ENCODE measurements at places on chromosomes 2 and 18.

DNA sequence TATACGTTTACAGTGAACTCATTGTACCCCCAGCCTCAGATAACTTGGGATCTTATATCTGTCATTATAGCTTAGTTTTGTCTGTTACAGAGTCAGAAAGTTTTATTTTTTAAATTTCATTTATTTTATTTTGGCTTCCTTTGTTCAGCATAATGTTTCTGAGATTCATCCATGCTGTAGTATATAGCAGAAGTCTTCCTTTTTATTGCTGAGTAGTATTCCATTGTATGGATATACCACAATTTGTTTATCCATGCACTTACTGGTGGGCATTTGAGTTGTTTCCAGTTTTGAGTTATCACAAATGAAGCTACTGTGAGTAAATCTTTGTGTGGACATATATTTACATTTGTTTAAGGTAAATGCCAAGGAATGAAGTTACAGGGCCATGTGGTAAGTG is 122.3 kb downstream of the ADCYAP1 start:
- no peak for DNase-seq

- no peak for DNase-seq
Observed at GRCh38 chr2:32877587-32878510, 68.9 kb upstream of the LTBP1 start.

GRCh38 chr2:85388878-85389538 is 21.2 kb downstream of the CAPG start:
- no peak for DNase-seq

DNA sequence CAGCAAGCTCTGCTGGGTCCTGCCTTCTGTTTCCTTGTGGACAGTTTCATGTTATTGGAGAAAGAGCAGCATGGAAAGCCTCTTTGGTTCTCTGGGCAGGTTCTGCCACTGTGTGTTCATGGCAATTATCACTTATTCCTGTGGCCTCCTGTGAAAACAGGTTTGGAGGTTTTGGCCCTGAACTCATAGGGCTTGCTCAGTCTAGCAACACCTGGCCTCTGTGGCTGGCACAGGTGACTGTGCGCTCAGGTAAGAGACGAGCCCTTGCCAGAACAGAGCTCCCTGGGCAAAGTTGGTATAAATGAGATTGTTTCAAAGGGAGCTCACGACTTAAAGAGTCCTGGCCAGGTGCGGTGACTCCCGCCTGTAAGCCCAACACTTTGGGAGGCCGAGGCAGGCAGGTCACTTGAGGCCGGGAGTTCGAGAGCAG is 5.7 kb downstream of the CEP68 start:
- DNase-seq = no peak

- no peak for DNase-seq
Observed at GRCh38 chr2:42457011-42457410, 36.8 kb downstream of the KCNG3 start.

DNA sequence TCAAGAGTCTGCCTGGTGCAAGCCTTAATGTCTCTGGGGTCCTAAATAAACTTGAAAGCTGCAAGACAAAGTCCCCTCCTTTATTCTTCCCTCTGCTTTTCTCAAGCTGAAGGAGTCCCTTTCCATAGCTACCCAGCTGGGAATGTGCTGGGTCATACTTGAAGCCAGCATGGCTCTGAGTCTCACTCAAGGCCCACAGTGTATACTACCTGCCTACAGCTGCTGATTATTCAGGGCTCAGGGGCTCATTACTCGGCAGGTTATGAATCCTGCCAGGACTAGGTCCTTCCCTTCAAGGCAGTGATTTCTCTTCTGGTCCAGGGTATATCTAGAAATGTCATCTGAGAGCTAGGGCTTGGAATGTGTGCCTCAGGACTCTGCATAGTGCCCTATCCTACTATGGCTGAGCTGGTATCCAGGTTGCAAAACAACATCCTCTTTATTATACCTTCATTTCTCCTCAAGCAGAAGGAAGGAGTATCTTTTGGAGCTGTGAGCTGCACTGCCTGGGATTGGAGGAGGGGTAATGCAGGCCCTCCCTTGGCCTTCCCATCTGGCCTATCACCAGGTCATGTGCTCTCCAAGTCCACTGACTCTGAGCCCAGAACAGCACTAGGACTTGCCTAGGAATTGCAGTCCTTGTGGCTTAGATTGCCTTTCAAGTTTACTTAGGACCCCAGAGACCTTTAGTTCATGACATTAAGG is 22.3 kb downstream of the IL1RN start:
- no peak for DNase-seq

DNA sequence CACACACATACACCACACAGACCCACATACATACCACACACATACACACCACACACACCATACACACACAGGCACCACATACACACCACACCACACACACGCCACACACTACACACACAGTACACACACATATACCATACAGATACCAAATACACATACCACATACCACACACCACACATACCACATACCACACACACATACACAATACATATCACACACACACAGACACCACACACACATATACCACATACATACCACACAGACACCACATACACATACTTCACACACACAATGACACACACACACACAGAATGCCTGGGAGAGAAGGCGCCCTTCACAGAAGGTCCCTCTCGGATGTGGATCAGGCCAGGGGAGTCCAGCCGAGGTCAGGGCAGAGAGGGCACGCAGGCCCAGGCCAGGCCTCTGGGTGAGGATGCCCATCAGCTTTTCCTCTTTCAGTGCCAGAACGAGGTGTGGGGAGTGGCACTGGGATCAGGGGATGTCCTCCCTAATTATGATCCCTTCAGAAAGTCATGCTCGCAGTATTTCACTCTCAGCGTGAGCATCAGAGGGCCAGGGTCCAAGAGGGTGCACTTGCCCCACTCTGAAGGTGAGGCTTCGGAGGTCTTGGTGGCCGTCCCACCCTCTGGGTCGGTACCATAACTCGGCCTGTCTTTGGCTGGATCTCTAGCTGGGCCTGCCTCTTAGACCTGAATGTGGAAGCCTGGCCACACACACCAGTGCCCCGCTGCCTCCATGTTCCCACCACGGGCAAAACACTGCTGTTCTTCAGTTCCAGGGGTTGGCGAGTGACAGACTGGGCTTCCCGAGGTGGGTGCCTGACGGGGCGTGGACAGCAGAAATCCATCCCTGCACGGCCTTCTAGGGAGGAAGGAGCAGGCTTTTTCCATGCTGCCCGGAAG is 70.6 kb upstream of the ODC1 start:
- DNase-seq = no peak

- peak; percentile 63 for DNase-seq
Observed at GRCh38 chr2:218995972-218996711, 2.9 kb upstream of the CRYBA2 start.

DNA sequence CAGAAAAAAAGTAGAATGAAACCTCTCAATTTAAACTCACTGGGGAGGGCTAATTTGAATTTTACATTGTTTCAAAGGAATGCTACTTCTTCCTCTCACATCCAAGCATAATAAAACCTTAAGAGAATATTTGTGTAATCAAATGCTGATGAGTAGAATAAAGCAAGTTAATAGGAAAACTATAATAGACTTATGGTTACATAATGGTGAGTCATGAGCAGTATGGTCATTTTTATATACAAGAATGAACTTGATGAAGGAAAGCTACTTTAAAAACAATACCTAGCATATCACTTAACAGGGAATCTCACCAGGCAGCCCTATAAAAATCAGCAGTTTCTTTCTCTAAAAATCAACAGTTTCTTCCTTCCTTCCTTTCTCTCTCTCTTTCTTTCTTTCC is 80.3 kb downstream of the VSNL1 start:
- DNase-seq = no peak

DNA sequence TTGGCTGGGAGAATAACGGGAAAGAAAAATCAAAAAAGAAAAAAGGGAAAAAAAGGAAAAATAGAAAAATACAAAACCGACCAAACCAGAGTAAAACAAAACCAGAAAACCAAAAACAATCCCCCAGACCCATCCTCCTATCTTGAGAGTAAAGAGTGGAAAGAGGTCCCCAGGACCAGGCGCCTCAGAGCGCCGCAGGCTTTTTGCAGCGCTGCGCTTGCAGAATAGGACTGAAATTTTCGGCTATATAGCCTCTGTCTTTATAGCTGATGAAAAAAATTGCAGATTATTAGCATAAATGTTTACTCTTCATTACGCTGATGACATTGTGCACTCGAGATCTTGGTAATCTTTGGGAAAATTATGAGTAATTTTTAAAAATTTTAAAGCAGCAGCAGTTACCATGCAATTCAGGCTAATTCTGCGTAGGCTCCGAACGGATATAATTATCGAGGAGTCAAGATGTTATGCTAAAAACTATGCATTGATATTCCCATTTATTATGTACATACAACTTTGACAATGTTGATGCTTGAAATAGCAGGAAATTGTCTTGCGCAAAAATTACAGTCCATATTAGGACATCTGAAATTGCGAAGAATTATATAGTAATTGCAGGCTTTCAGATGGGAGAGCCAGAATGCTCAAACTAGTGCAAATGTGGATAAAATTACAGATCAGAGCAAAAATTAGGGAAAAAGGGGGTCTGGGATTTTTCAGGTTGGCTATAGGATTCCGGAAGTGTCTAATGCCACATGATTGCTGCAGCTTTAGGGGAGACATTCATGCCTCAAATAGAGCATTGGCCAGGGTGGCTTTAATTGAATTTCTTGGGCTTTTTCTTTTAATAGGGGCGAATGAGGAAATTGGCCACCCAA is 8.3 kb downstream of the DLX1 start:
- no peak for DNase-seq

- DNase-seq = no peak
Observed at GRCh38 chr2:10700078-10700803, 10.5 kb upstream of the NOL10 start.

DNA sequence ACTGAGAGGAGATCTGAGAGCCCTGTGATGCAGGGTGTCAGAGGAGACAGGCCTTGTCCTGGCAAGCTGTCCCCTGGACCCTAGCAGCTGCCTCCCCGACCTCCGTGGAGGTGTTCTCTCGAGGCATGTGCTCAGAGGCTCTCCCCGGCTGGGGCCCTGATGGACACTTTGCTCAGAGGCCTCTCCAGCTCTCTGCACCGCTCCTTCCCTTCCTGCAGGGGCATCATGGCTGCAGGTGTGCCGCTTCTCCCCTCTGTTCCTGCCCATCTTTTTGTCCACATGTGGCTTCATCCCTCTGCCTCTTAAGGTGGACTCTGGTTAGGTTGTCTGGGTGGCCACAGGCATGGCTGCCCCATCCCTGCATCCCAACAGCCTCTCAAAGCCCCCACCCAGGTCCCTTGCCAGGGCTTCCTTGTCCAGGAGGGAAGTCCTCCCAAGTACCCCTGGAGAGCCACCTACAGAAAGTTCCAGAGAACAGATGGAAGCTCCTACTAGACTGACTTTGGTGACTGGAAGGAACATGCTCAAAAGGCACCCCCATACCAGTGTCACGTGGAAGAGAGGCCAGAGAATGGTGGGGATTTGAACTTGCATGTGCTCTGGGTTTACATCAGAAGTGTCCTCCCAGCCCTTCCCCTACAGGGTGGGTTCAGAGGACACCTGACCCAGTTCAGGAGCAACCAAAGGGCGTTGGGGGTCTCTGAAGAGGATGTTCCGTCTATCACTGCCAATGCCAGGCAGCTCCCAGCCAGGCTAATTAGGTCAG is 120.4 kb downstream of the KLHL29 start:
- DNase-seq = no peak

GRCh38 chr2:131126436-131126835 is 21.3 kb downstream of the PLEKHB2 start:
- no peak for DNase-seq

GRCh38 chr18:25053466-25053865 is 298.5 kb downstream of the ZNF521 start:
- no peak for DNase-seq
